ENCODE measurements at places on chromosomes 2 and 18.

DNA sequence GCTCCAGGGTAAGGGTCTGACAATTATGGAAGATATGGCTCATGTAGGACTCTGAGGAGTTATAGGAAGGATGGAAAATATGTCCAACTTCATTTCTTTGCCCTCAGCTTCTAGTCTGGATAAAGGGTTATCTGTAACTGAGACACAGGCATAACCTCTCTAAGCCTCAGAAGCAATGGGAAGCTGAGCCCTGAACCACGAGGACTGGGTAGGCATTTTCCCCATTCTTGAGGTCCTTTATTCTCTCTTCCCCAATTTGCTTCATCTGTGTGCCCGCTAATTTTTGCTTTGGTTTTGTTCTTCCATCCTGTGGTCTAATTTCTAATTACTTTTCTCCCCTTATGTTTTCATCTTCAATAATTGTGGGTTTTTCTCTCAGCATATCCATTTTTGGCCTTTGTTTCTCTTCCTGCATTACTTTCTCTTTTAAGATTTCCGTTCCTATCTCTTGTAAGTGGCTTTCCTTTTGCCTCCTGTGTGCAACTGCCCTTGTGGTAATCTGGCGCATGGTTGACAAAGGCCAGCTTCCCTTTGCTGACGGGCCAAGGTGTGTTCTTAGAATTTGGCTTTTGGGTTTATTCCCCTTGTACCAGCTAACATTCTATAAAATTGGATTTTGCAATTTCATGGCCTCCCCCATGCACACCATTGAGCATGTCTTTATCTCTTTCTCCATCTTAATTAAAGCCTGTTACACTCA, 343.8 kb downstream of the TXNL1 start:
- DNase-seq, result no peak

DNA sequence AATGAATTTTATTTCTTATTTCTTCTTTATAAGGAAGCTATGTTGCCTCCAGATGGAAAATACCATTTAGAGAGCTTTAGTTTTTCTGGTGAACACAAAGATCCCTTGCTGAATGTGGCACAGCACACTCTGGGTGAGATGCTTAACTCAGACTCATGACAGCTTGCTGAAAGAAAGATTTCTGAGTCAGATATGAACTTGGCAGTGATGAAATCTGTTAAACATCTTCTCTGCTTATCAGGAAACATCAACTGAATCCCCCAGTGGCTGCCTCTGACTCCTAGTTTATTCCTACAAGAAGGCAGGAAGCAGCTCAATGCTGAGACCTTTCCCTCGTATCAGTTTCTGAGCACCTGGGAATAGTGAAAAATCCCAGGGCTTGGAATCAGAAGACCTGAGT, 162.8 kb downstream of the OSR1 start:
- no peak for DNase-seq

- no peak for DNase-seq
Observed at GRCh38 chr2:120348134-120348736, 2.3 kb downstream of the INHBB start.

DNA sequence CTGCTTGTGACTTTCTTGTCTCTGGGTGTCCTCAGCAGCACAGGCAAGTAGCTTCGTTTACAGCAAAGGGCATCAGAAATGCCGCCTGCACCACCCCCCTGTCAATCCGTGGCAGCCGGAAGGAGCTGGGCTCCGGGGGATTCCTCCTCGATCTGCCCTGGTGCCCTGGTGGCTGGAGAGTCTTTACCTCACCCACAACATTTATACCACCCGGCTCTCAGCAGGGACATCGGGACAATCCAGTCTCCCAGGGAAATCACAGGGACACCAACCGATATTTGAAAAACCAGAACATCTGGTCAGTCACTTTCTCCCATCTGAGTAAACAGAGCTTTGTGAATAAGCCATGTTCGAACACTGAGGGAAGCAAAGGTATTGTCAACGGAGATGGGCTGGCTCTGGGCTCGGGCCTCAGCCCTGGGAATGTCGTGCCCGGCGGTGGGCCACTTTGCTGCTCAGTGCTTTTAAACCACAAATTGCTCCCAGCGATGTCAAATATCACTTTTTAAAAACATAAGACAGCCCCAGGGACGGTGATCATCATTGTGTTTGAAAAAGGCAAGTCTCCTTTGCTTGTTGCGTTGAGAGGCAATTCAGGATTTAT, 210.0 kb upstream of the SALL3 start:
- no peak for DNase-seq

DNA sequence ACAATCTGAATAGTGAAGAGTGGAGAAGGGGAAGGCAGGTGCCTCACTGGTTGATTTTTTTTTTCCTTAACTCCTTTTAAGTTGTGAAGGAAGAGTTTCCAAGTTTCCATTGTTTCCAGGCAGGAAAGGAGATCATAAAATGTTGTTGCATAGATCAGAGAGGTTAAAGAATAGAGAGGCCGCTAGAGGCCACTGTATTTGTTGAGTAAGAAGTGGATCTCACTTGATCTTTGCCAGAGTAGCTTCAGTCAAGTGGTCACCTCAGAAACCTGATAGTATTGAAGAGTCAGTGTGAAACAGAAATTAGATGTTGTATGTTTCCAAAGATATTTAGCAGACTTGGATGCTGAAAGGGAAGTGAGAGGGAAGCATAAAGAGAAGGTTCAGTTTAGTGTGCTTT, 17.6 kb downstream of the CTNNA2 start:
- no peak for DNase-seq
